NCI-H82 (cell line): ENCODE measurements at places on chromosomes 1 and 21.

DNA sequence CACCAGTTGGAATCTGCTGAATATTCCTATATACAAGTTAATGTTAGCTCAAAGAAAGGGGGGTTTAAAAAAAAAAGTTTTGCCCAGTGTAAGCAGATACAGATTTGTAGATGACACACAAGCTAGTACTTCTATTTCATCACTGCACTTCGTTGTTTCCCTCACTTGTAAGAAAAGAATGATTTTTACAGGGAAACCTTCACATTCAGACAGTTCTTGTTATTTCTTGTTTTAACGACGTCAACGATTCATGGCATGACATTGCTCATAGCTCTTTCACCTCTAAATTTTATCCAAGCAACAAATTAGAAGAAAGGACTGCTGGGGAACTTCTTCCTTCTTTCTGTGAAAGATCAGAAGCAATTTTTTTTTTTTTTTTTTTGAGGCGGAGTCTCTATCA, 25.7 kb upstream of the C1orf105 start:
- DNase-seq = no peak

DNA sequence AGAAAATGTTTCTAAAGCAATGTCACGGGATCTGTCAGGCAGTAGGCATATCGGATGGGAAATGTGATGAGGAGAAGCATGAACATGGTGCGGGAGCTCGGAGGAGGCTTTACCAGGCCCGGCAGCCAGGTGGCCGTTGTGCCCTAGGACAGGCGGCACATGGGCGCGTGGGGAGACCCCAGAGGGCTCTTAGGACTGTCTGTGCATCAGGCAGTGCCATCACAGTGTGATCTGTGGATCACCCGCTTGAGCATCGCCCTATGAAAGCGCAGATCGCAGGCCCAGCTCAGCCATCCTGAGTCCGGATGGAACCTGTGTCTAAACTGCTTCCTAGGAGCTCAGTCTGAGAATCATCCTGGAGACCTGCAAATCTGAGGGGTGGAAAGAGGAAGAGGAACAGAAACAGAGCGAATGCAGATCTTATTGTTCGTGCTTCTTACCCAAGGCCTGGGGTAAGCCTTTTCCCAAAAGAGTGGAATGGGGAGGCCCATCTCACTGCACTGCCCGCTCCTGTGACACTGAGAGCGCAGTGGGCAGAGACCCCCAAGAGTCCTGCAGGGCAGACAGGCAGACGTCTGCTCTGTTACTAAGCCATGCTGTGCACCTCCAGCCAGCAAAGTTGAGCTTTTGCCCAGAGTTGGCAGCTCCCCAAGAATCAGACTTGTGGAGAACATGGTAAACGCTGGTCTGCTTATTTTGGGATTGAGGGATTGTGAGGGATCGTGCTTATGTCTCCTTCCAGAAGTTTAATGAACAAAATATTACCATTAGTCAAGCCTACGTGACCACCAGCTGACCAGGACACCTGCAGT, 251.0 kb downstream of the RHOU start:
- DNase-seq = no peak

DNA sequence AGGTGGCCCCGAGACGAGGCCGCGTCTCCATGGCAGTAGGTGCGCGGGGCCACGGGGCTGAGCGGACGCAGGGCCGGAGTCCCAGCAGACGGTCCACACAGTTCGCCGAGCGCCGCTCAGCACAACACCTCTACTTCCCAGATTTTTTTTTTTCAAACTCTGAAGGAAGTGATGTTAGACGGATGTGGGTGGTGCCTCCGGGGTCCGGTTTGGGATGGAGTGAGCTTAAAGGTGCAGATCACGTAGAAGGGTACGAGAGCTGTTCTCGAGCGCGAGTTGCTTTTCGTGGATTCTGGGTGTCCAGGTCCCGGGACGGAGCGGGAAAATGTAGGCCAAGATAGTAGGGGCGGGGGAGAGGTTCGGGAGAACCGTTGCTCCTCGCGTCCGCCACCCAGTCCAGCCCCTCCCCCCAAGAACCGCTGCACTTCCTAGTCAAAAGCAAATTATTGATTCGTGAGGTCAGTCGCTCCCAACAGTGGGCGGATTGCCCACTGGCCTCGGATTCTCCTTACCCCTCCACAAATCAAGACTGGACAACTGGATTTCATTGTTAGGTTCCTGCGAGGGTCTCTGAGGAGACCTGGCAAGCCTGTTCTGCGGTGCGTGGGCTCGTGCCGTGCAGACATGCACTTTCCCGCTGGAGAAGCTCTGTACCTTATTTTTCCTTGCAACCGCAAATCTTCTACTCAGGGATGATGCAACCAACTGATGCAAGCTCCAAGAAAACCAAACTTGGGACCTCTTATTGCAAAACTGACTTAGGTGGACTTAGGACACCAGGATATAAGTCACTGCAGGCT, at the start of gene TXNDC12:
Gene TXNDC12 (minus strand): TSS at position 126 of the 800 bp plus-strand sequence. CDS start 95 bp downstream, at position 31.
- peak; percentile 95 for DNase-seq

GRCh38 chr1:209648346-209648745, 3.9 kb downstream of the LAMB3 start:
- DNase-seq = peak; percentile 49

- DNase-seq = no peak
These were observed 31.2 kb downstream of the MTARC1 start for GRCh38 chr1:220817907-220818306.
